Esophagus squamous epithelium (tissue), 5 donors: ENCODE measurements at places on chromosomes 6 and 20.

DNA sequence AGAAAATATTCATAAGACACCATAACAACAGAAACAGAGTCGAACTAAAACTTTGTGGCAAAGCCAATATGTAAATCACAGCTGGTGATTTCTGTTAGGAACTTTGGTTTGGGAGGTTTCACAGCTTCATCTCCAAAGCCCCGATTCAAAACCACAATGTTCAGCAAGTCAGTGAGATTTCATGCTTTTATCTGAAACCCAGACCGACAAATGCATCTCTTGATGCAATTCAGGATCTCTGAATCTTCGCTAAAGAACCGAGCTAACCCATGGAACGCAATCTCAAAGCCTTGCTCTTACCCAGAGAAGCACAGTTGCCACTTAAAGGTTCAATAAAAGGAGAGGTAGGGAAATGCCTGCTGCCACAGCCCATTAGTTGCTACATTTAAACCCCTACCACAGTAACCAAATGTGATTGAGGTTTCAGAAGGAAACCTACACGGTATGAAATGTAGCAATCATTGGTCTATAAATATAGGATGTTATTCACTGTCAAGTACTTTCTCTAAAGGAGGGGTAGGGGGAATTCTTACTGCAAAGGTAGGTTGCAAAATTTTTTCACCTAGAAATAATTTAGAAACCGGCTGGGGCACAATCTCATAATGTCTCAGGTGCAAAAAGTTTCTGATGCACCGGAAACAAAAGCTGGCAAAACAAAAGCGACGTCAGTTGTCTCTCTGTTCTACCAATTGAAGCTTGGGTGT is 381.0 kb upstream of the ARID1B start:
- no peak for DNase-seq

GRCh38 chr6:56539527-56540105 is 103.1 kb downstream of the DST start:
- DNase-seq: no peak

DNA sequence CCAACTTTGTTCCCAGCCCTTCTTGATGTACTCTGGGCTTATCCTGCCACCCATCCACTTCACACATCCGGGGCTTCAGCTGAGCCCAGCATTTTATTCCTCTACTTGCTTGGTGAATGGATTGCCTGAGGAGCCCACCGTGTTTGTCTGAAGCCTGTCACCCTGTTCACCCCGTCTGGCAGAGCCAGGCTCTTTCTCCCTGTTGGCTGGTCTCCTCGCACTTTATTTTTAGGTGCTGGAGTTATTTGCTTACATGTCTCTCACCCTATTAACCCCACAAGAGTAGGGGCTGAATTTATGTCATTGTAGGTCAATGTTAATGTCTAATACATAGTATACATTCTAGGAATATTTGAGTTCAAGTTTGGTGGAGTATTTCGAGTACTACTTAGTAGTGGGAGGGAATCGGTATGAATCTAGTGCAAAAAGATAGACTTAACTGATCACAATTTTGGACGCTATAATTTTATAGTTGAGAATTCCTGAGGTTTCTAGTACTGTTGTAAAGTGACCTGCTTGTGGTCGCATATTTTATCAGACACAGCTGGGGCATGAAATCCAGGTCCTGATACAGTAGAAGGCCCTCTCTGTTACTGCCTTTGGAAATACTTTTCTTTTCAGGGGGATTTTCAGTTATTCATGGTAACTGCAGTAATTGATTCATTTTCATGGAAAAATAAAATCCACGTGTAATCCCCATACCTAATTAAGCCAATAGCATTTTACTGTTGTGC is 10.8 kb downstream of the JARID2 start:
- DNase-seq: no peak

- no peak for DNase-seq
Measured at GRCh38 chr20:21361266-21361665, 36.1 kb downstream of the NKX2-4 start.

- DNase-seq: no peak
Measured at GRCh38 chr6:142846459-142846831, 98.5 kb downstream of the HIVEP2 start.
